ENCODE measurements at places on chromosomes 6 and 20. TPM values are rescaled to one million over a fixed set of nuclear protein-coding genes. Genes with fewer than 3 reads are reported as not detected.

DNA sequence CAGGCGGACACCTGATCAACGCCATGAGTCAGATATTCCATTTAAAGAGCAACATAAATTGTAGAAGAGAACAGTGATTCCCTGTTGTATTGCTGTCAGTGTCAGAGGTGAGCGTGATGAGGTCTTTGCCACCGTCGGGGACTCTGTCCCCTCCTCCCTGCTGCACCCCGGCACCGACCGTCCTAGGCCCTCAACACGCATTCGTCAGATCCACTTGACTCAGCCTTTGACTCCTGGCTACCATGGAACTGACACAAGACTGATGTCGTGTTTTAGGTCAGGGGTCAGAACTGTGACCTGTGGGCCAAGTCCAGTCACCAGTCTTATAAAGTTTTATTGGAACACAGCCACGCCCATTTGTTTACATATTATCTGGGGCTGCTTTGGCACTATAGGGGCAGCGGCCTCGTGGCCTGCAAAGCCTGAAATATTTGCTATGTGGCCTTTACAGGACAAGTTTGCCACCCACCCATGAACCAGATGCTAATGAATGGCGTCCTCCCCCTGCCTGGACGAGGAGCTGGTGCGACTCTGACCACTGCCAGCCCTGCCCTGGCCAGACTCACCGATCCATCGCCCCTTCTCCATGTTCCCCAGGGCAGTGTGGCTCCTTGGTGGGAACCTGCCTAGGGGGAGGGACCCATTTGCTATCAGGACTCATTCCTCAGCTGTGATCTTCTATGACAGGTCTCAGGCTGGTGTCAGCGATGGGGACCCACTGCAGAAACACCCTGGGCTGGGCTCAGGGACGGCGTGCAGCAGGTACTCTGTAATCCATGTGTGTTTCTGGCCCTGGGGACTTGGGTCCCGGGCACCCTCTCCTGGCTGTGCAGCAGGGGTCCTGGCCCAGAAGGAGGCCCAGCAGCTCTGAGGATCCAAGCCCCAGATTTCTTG, 37.5 kb upstream of the PHACTR3 start:
- DNase-seq: no peak

DNA sequence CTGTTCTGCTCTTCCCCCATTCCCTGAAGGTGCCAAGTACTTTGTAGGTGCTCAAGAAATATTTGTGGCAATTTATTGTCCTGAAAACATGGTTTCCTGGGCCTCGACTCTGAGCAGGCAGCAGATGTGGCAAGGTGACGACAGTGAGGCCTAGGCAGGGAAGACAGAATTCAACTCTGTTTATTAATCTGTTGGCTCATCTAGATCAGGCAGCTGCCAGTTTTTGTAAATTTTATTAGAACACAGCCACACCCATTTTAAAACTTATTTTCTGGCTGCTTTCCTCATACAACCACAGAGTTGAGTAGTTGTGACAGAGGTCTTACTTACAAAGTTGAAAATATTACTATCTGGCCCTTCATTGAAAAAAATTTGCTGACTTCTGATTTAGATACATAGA, 24.5 kb downstream of the MAPK14 start:
- no peak for DNase-seq

The SLC35B2 gene
- 18.3 TPM for total RNA-seq

The C4A gene
- total RNA-seq: 5.9 TPM

The PDRG1 gene
- 11.2 TPM for total RNA-seq

DNA sequence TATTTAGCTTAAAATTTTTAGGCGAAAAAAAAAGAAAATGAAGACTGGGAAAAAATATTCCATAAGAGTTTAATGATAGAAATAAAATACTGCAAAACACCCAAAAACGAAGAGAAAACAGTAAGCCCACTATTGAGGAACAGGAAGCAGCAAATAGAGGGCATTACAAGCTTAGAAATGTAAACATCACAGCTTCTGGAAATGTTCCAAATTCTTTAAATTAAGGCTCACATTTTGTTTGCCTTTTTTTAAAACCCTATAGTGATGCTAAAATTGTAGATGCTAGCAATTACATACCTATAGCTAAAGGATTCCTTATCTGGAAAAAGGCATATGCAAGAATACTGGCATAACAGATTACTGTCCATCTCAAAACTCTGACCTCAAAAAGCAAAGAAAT, 248.6 kb downstream of the KHDRBS2 start:
- DNase-seq: no peak

DNA sequence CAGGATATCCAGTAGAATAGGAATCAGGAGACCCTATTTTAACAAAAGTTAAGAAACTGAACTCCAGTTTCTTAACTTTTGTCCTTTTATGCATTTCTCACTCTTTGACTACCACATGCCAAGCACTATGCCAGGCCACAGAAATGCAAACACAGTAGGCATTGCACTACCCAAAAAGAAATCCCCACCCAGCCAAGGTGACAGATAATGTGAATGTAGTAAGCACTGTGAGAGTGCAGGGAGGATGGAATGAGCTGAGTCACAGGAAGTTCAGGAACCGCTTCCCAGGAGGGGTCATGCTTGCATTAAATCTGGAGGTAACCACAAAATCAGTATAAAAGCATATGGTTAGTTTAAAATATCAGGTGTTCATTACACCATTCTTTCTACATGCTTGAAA, 20.1 kb upstream of the FAM83C start:
- no peak for DNase-seq

The COL20A1 gene
- 0.25 TPM for total RNA-seq

DNA sequence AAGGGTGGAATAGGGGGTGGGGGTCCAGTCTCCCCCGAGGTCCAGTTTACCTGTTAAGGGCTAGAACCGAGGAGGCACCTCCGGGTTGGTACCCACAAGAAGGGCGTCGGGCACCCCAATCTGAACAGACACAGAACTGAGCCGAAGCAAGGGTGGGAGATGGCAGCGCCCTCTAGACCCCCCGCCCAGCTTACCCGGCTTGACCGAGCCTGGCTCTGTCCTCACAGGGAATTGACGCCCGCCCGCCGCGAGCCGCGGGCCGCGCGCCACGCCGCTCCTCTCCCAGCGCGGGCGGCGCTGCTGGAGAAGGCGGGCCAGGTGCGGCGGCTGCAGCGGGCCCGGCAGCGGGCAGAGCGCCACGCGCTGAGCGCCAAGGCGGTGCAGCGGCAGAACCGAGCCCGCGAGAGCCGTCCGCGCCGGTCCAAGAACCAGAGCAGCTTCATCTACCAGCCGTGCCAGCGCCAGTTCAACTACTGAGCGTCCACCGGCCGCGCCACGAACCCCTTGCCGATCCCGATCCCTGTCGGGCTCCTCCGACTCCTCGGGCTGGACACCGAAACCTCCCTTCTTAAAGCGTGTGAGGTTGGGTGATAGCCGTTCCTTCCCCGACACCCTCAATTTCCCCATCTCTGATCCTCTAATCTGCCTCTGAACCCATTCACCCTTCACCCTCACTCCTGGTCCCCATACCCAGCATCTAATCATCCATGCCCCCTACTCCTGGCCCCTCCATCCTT, 5.9 kb downstream of the TP53INP2 start:
- DNase-seq: peak; percentile 42

DNA sequence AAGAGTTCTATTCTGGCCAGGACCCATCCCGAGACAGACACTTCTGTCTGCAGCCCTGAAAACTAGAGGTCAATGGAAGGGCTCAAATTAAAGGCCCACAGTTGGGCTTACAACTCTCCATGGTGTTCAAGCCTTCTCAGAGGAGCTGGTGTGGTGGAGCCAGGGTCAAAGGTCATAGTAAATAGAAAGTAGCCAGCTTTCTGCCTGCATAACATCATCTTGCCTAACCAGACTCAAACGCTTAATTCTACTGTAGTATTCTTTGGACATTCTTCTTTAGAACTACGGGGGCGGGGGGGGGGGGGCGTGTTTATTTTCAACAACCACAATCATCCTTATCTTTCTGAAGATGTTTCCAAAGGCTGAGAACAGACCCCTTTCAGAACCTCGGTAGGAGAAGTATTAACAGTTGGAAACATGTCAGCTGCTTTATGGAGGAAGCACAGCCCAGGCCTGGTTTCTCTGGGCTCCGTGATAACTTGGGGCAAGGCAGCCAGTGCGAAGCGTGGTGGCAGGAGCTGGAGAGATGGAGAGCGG, 1.5 kb upstream of the RREB1 start:
- no peak for DNase-seq

The RBPJL gene
- not detected for total RNA-seq

GRCh38 chr6:121297694-121298093, 36.6 kb downstream of the TBC1D32 start:
- no peak for DNase-seq

- no peak for DNase-seq
Observed at GRCh38 chr6:158344534-158344933, 32.3 kb downstream of the TULP4 start.

- peak; percentile 13 for DNase-seq
Observed at GRCh38 chr6:41975276-41975675, 33.7 kb upstream of the CCND3 start.

DNA sequence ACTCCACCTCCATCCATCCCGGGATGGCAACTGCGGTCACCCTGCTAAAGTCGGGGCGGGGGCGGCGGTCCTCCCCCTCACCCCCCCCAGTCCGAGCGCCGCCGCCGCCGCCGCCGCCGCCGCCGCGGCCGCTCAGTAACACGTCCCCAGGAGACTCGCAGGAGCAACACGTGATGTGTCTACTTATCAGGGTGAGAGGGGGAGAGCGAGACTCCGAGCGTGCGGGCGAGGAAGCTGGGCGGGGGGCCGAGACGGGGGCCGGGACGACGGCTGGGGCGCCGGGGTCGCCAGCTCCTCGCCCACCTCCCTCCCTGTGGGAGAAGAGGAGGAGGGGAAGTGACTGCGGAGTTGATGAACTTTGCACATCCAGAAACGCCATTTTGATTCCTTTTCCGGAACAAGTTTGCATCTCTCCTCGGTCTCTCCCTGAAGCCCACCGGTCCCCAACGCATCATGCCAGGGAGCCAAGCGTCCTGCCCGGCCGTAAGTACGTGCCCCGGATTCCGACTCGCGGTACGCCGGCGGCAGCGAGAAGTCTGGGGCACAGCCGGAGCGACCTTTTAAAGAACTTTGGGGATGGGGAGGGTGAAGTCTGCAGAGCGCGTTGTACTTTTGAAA, at the start of gene RREB1:
Gene RREB1 (plus strand): TSS at position 384 of the 618 bp plus-strand sequence. CDS start 73,951 bp downstream, outside the sequence.
- DNase-seq: peak; percentile 50

DNA sequence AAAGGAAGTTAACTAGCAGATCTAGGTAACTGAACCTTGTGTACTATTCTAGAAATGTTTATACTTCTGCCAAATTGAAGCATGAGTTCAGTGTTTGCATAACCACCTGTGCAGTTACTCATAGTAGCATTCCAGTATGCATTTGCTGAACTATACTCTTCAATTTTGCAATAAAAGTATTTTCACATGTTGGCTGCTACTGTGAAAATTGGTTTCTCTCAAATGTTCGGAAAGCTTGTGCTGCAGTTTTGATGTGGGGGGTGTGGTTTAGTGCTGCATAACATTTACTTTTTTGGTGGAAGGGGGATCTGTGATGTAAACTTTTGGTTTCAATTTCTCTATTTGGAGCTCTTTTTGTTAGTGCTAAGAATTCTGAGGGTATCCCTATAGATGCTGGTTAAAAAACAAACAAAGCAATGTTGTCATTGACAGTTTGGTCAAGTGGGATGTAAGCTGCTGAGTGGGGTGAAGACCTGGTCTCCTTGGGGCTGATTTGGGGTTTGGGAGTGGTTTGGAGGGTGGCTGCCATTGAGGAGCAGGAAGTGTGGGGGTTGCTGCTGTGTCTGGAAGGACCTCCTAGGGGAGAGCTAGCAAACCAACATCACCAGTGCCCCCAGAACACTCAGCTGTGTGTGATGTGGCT, 87.8 kb downstream of the CARMIL1 start:
- DNase-seq: peak; percentile 59

The GDAP1L1 gene
- not detected for total RNA-seq

The RIPOR2 gene
- 511 TPM for total RNA-seq

- DNase-seq: no peak
Observed at GRCh38 chr20:59767656-59768055, 163.3 kb downstream of the PHACTR3 start.

- DNase-seq: no peak
Observed at GRCh38 chr6:57130661-57131177, 40.7 kb downstream of the ZNF451 start.

The RIN2 gene
- 0.29 TPM for total RNA-seq

The ID4 gene
- not detected for total RNA-seq

The TP53RK gene
- total RNA-seq: 24.5 TPM

The TMEM244 gene
- not detected for total RNA-seq

GRCh38 chr6:67129780-67130179, 1422.8 kb upstream of the EYS start:
- no peak for DNase-seq

- DNase-seq: no peak
Observed at GRCh38 chr6:54860739-54861138, 14.2 kb downstream of the FAM83B start.

GRCh38 chr6:7132398-7133035, 24.8 kb downstream of the RREB1 start:
- DNase-seq: no peak

DNA sequence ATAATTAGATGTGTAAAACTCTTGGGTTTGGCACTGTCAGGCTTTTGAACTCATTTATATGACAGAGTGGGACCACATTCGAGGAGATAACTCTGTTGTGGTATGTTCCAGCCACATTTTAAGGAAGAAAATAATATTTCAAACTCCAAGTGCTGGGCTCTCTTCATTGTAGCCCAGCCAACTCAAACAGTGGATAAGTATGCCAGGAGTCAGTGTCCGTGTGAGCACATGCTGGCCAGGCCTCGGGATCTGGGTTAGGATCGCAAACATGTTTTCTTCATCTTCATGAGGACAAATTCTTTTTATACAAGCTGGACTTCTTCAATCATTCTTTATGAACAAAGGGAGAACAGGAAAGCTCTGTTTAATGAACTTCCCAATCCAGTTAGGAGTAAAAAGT, 497.5 kb downstream of the MAFB start:
- DNase-seq: no peak

DNA sequence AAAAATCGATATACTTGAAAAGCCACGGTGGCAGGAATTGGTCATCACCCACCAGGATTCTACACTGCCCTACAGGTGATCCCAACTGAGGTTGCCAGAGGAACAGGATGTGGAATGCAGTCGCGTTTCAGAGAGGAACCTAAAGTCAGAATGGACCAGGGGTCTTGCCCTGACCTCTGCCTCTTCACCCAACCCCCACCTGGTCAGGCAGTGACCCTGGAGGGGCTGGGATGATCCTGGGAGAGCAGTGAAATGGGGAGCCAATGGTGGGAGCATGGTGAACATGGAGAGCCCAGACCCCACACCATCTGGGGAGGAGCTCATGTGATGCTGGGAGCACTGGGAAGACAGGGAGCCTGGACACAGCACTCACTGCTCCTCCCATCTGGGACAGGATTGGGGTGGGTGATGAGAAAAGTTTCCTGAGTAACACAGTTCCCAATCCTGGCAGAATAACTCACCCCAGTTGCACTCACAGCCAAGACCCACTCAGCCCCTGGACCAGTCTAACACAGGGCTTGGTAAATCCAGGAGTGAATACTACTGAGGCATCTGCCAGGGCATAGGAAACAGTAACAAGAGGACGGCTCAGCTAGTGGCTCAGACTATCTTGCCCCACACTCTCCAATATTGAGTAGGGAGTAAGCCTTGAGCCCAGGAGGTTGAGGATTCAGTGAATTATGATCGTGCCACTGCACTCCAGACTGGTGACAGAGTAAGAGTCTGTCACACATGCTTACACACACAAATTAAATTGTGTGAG, 1.7 kb upstream of the ULBP2 start:
- no peak for DNase-seq
